NCI-H2081 (cell line): ENCODE measurements at places on chromosomes 3 and 15.

DNA sequence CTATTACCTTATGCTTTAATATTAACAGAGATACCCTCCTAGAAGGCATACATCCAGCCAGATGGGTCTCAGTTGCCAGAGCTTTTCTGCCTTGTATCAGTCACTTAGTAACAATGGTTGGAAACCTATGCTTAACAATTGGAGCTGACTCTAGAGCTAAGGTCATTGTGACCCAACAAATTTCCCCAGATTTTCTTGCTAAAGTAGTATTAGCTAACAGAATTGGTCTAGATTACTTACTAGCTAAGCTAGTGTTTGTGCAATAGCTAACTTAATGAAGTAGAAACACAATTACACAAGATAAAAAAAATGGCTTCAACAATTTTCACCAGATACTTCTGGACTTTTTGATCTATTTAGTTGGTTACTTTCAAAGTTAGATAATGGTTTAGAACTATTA, 236.9 kb downstream of the NSUN3 start:
- no peak for DNase-seq

GRCh38 chr3:37491776-37492175, 317.4 kb upstream of the LRRFIP2 start:
- no peak for DNase-seq

DNA sequence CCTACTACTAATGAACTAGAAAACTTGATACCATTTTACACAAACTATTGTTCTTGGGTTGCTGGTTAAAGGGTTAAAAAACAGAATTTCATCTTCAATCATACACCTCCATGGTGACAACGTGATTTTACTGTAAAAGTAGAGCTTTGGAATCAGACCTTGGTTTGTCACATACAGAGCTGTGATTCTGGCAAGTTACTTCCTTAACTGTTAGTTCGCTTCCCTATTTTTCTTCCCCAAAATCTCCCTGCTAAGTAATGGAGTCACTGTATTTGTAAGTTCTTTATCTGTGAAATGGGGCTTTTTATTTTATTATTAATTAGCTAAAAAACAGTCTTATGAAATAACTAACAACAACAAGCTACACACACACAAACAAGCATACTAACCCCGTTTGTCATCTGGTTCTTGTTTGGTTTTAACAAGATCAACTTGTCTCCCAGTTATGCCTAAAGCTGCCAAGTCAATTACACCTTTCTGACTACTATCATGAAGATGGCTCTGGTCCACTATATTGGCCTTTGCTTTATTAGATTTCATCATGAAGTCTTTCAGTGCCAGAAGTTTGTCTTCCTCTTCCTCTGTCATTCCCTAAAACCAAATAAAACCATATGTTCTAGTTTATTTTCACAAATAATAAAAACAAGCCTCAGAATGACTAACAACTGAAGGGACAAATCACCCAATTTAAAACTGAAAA, 38.6 kb downstream of the PIK3R4 start:
- no peak for DNase-seq

DNA sequence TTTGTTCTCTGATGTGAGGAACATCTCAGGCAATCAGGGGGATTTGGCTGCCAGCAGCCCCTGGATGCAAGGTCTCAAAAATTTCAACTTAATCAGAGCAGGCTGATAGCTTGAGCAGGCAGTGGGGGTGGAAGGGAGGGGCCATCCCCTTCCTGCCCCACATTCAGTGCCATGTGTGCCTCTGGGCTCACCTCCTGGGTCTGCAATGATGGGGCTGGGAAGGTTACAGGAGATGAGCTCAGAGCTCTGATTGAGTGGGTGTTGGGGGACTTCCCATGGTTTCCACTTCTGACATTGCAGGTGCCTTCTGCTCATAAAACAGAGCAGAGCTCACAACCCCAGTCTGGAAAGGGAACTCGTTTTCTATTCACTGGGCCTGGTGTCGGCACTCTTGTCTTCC, 37.0 kb downstream of the PARP16 start:
- no peak for DNase-seq

DNA sequence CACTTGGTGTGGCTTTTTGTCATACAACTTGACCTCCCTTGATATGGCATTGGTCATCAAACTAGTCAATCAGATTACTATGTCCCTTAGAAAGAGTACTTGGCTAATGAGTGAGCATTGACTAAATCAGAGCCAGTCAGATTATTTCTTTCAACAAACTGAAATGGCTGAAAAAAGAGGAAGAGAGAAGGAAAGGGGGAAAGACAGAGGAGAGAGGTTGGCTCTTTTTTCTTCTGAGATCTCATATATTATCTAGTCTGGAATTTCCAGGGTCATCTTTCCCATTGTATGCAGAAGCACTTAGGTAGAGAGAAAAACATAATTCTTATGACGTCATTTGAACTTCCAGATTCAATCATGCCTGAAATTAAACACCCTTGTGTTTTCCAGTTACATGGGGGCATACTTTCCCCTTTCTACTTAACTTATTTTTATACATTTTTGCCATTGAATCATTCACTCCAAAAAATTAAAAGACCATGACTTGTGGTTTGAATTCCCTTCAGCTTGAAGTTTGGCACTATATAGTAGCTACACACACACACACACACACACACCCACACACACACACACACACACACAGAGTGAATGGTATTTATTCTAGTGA, 387.8 kb downstream of the LSAMP start:
- DNase-seq: no peak

DNA sequence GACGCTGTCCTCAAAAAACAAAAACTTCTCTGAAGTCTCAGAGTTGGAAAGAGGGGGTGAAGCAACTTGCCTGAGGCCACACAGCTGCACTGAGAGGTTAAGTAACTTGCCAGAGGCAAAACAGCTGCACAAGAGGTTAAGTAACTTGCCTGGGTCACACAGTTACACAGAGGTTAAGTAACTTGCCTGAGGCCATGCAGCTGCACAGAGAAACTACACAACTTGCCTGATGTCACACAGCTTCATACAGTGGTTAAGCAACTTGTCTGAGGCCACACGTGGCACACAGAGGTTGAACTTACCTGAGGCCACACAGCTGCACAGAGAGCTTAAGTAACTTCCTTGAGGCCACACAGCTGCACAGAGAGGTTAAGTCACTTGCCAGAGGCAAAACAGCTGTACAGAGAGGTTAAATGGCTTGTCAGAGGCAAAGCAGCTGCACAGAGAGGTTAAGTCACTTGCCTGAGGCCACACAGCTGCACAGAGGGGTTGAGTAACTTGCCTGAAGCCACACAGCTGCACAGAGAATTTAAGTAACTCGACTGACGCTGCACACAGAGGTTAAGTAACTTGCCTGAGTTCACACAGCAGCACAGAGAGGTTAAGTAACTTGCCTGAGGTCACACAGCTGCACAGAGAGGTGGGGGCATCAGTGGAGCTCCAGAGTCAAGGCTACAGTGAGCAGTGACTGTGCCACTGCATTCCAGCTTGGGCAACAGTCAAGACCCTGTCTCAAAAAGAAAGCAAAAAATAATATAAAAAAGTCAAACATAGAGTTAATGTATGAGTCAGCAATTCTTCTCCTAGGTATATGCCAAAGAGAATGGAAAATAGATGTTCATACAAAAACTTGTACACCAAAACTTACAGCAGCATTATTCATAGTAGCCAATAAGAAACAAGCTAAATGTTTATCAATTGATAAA, 12.0 kb upstream of the ACAD9 start:
- DNase-seq: no peak

GRCh38 chr3:153634683-153635082, 472.7 kb downstream of the RAP2B start:
- DNase-seq: no peak

DNA sequence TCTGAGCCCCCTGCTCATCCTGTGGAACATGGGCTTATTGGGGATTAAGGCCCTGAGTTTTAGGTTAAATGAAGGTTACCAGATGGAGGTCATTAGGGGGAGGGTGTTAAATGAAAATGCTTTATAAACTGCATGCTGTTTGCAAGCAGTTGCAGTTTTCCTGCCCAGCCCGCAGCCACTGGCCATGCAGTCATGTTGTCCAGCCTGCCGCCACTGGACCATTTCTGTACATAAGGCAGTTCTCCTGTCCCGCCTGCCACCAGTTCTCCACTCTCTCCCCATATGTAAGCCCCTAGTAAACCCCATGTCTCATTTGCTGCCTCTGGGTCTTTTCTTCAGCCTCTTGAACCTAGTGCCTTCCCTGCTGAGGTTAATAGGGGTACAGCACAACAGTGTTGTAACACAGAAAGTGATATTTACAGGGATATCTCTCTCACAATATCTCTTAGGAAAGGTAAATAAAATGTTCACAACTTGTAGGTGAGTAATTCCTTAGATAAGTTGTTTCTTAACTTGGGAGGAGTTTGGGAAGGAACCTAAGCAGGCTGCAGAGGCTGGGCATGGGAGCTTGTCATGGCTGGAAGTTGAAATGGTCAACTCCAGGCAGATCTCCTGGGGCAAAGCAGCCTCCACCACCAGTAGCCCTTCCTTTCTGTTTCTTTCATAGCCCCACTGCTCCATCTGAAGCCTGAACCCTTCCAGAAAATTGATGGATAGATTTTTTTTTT, 148.2 kb downstream of the CMSS1 start:
- DNase-seq: no peak

GRCh38 chr3:165383381-165383780, 187.2 kb upstream of the SLITRK3 start:
- no peak for DNase-seq

DNA sequence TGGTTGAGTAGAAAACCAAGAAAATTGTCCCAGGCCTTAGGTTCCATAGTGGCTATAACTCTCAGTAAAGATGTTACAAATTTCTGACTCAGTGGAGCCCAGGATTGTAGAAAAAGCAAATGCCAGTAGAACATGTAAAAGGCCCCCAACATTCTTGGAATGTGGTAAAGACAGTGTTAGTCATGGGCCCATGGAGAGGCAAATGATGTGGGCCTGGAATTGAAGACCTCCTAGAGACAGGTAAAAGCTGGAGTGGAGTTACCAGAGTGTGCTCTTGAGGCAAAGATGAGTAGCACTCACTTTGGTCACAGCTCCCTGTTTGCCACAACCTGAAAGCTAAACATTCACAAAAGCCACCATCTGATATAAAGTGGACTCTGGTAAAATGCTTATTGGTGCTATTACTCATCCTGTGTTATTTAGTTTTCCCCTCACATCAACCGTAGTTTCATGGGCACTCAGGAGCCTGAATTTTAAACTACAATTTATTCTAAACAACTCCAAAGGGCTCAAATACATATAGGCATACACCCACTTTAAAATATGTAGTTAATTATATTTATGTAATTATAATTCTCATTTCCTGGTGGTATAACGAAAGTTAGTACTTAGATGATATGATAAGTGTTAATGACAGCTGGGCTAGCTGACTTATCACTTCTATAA, 359.6 kb upstream of the NECTIN3 start:
- DNase-seq: no peak
